Smooth muscle cell of trachea (primary cell): ENCODE measurements at places on chromosomes 12 and 14. TPM values are rescaled to one million over a fixed set of nuclear protein-coding genes. Genes with fewer than 3 reads are reported as not detected.

ITGB7 gene
- total RNA-seq, result 0.44 and 1.2 TPM in 2 replicates

SLC10A1 gene
- not detected in 2 replicates for total RNA-seq

ENDOU gene
- total RNA-seq, result 0.17 and 0.29 TPM in 2 replicates

PIK3C2G gene
- total RNA-seq, result not detected in 2 replicates

RAD9B gene
- total RNA-seq, result 0.29 and 0.83 TPM in 2 replicates

CRACR2A gene
- total RNA-seq, result 13.1 and 15.0 TPM in 2 replicates

KLRF1 gene
- total RNA-seq, result 0.15 TPM in 1 of 2 replicates, not detected in the other

CRIP2 gene
- 59.5 and 67.5 TPM in 2 replicates for total RNA-seq

PROX2 gene
- total RNA-seq, result not detected in 2 replicates

COPS7A gene
- 83.2 and 106 TPM in 2 replicates for total RNA-seq

GMPR2 gene
- total RNA-seq, result 94.2 and 119 TPM in 2 replicates

SDR9C7 gene
- total RNA-seq, result 0.15 TPM in 1 of 2 replicates, not detected in the other

IL26 gene
- not detected in 2 replicates for total RNA-seq

ANO4 gene
- 0.44 and 1.3 TPM in 2 replicates for total RNA-seq

CD69 gene
- not detected in 2 replicates for total RNA-seq

RD3L gene
- total RNA-seq, result not detected in 2 replicates

RTL1 gene
- total RNA-seq, result under 0.01 TPM in 1 of 2 replicates, not detected in the other

PRB2 gene
- total RNA-seq, result not detected in 2 replicates

KRT2 gene
- not detected in 2 replicates for total RNA-seq

OR4N2 gene
- 0.17 TPM in 1 of 2 replicates, not detected in the other for total RNA-seq

KLRG1 gene
- total RNA-seq, result 0.33 and 1.0 TPM in 2 replicates

IL31 gene
- total RNA-seq, result not detected in 2 replicates

JPH4 gene
- total RNA-seq, result not detected in 2 replicates

LIN7A gene
- 12.4 and 19.7 TPM in 2 replicates for total RNA-seq

CAPRIN2 gene
- total RNA-seq, result 31.3 and 33.4 TPM in 2 replicates

BDKRB1 gene
- 9.7 and 37.2 TPM in 2 replicates for total RNA-seq

SOAT2 gene
- total RNA-seq, result not detected in 2 replicates

GLI1 gene
- 1.2 and 1.6 TPM in 2 replicates for total RNA-seq

CCDC91 gene
- total RNA-seq, result 28.9 and 31.4 TPM in 2 replicates

TMPRSS12 gene
- total RNA-seq, result not detected in 2 replicates

AMN gene
- 0.15 and 0.17 TPM in 2 replicates for total RNA-seq

MYF5 gene
- total RNA-seq, result not detected in 2 replicates

CISTR gene
- total RNA-seq, result not detected in 2 replicates

GLS2 gene
- under 0.01 and 0.73 TPM in 2 replicates for total RNA-seq

CLEC7A gene
- not detected in 2 replicates for total RNA-seq

GARIN6 gene
- not detected in 2 replicates for total RNA-seq

RIN3 gene
- total RNA-seq, result 8.8 and 10.8 TPM in 2 replicates

RHNO1 gene
- total RNA-seq, result 18.9 and 24.9 TPM in 2 replicates

RBP5 gene
- total RNA-seq, result 0.33 TPM in 1 of 2 replicates, not detected in the other

RFX4 gene
- total RNA-seq, result not detected in 2 replicates

PTGER2 gene
- total RNA-seq, result 26.3 and 34.5 TPM in 2 replicates

PHLDA1 gene
- total RNA-seq, result 131 and 269 TPM in 2 replicates

CNOT2 gene
- total RNA-seq, result 153 and 166 TPM in 2 replicates

GALNT9 gene
- 0.17 and 0.29 TPM in 2 replicates for total RNA-seq

MYL2 gene
- total RNA-seq, result not detected in 2 replicates

CD163L1 gene
- total RNA-seq, result under 0.01 TPM in 1 of 2 replicates, not detected in the other

DEPDC4 gene
- 2.6 and 3.9 TPM in 2 replicates for total RNA-seq

DTX3 gene
- total RNA-seq, result 16.9 and 25.0 TPM in 2 replicates

ASB2 gene
- total RNA-seq, result 0.50 and 1.2 TPM in 2 replicates
